Activated naive CD8-positive, alpha-beta T cell treated with anti-CD3 and anti-CD28 coated beads for 36 hours (primary cell): ENCODE measurements at places on chromosomes 7 and 10. TPM values are rescaled to one million over a fixed set of nuclear protein-coding genes. Genes with fewer than 3 reads are reported as not detected.
A peak's percentile ranks its signal among the peaks of the same experiment; 100 is the strongest.

DNA sequence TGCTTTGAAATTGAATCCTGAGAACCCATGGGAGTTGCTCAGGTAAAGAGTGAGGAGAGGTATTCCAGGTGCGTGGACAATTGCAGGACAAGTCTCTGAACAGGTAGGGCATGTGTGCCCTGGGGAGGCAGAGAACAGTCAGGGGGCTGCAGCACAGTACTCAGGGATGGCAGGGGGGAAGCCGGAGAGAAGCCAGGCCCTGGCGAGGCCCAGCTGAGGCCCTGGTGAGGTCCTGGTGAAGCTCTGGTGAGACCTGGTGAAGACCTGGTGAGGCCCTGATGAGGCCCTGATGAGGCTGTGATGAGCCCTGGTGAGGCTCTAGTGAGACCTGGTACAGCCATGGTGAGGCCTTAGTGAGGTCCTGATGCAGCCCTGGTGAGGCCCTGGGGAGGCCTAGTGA lies 155.5 kb upstream of the GDF10 start:
- no peaks in the 10 kb centered on the region for H3K27me3 ChIP-seq
- no peak for DNase-seq
- peaks cover 2% of the 10 kb centered on the region for H3K36me3 ChIP-seq
- peaks cover 15% of the 10 kb centered on the region for H3K4me1 ChIP-seq
- no peak overlapping the region for H3K4me3 ChIP-seq

The COL28A1 gene
- total RNA-seq, result not detected

DNA sequence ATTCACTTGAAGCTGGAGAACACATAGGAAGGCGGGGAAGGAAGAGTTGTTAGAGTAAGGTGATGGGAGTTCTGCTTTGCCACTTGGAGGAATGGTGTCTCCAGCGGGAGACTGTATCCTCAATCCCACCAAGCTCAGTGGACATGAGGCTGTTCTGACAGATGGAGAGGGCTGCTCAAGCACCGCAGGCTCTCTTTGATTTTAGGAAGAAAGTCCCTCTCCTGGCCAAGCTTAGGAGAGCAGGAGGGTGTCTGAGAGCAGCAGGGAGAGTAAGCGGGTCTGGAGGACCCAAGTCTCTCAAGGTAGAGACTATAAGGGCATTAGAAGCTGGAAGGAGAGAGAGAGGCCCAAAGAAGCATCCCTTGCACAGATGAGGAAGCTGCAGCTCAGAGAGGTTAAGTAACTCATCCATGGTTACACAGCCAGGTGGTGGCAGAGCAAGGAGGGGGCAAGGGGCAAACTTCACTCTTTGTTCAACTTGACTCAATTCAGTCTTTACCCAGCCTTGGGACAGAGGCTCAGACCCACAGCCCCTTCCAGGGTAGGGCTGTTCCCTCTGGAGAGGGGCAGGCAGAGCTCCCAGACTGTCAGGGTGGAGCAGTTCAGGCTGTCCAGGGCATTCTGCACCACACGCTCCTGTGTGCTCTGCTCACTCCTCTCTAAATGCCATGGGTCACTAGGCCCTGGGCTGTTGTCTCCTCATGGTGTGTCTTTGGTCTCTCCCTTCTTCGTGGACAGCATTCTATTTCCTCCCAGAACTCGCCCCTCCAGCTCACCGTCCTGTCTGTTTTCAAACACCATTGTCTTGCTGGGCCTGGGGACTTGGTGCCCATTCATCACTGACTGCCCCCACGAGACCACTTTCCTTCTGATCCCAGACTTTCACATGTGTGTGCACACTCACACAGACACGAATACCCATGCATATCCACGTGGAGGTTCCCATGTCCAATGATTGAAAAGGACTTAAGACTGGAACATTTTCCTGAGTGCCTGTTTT lies 8.9 kb downstream of the CHAT start:
- no peaks in the 10 kb centered on the region for H3K4me1 ChIP-seq
- no peak for DNase-seq
- no peaks in the 10 kb centered on the region for H3K36me3 ChIP-seq
- no peak overlapping the region for H3K4me3 ChIP-seq

- no peak overlapping the region for H3K4me3 ChIP-seq
- H3K4me1 ChIP-seq, result no peaks in the 10 kb centered on the region
- no peak for DNase-seq
- no peaks in the 10 kb centered on the region for H3K27me3 ChIP-seq
Measured at GRCh38 chr7:75937958-75938786, 23.2 kb downstream of the POR start.

GRCh38 chr10:97426776-97427570 lies 982 bp downstream of the PGAM1 start:
- peak overlapping the region; percentile 96 for H3K27ac ChIP-seq
- H3K4me3 ChIP-seq, result peak overlapping the region; percentile 89
- H3K27me3 ChIP-seq, result peaks cover 3% of the 10 kb centered on the region

GRCh38 chr7:127903892-127904669 lies 127.2 kb downstream of the LRRC4 start:
- H3K36me3 ChIP-seq, result peaks cover 31% of the 10 kb centered on the region
- peaks cover 54% of the 10 kb centered on the region for H3K4me1 ChIP-seq
- DNase-seq, result no peak
- no peak overlapping the region for H3K27ac ChIP-seq

- DNase-seq, result no peak
- H3K27me3 ChIP-seq, result no peaks in the 10 kb centered on the region
- no peak overlapping the region for H3K27ac ChIP-seq
- H3K36me3 ChIP-seq, result peaks cover 16% of the 10 kb centered on the region
Measured at GRCh38 chr7:66452165-66452564, 176.5 kb upstream of the KCTD7 start.

The GNAT3 gene
- total RNA-seq, result not detected

The MOGAT3 gene
- total RNA-seq, result not detected

- DNase-seq, result no peak
- H3K36me3 ChIP-seq, result no peaks in the 10 kb centered on the region
- H3K27me3 ChIP-seq, result no peaks in the 10 kb centered on the region
- peaks cover 4% of the 10 kb centered on the region for H3K4me1 ChIP-seq
- H3K4me3 ChIP-seq, result no peak overlapping the region
- H3K27ac ChIP-seq, result no peak overlapping the region
Measured at GRCh38 chr7:155267436-155267835, 30.2 kb upstream of the INSIG1 start.

The NPC1L1 gene
- not detected for total RNA-seq

- H3K4me3 ChIP-seq, result no peak overlapping the region
- H3K27ac ChIP-seq, result no peak overlapping the region
- no peaks in the 10 kb centered on the region for H3K27me3 ChIP-seq
- H3K36me3 ChIP-seq, result no peaks in the 10 kb centered on the region
- DNase-seq, result no peak
Measured at GRCh38 chr10:70726909-70727495, 54.7 kb downstream of the ADAMTS14 start.
